ENCODE measurements at places on chromosomes 4 and X.

- no peak for DNase-seq
These were observed 82.6 kb upstream of the ANK2 start for GRCh38 chr4:112966701-112967488.

DNA sequence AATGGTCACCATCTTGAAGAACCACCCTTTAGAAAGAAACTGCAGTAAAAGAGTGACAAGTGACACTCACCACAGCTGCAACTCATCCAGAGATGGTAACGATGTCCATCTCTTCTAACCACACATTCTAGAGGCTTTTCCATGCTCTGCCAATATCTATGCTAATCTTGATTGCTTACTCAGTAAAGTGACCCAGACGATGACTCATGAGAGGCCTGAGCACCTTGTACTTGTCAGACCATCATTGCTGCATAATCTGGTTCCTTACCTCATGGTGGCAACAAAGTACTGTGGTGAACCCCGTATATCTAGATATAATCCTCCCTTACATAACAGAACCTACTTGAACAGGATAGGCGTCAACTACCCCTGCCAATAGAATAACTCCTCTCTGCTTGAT lies 75.6 kb downstream of the CCNG2 start:
- DNase-seq: no peak

DNA sequence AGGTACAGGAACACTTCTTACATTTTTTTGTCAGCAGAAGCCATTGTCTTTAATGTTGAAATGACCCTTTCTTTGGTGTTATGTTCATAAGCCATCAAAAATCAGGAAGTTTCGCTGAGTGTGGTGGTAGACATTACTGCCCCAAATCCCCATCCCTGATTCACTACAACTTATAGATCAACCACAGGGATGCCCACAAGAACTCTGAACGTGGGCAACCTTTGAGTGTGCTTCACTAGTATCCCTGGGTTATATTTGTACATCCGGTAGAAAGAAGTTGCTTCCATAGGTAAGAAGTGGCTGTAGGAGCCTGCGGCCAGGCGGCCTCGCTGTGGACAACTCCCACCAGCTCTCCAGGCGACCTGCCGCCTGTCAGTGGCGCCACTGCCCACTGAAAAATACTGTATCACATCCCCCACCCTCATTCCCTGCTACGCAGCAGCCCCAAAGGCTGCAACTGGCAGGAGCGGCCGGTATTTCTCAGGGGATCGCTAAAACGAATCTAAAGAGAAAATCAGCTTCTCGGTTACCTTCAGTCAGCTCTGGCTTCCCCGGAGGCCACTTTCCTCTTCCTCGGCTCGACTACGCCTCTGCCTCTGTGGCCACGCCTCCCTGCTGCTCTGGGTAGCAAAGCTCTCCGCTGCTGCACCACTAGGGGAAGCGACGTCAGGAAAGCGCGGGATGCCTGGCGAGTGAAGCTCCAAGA lies 13.9 kb upstream of the ETDC start:
- peak; percentile 19 for DNase-seq

DNA sequence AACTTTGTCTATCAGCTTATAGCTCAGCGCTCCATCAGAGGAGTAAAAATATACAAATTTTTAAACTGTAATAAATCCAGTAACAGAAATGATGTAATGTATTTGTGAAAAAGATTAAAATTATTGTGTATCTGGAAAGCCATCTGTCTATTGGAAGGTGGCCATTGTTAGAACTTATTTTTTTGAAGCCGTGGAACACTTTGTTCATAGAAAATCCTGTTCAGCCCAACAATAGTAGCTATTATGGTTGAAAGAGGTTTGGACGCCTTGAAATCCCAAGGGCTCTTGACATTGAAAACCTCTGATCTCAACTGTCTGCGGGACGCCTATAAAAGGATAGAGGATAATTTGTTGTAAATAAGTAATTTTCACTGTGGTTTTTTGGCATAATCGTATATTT lies 98.3 kb downstream of the RAPGEF2 start:
- no peak for DNase-seq

- DNase-seq: no peak
These were observed 6.7 kb upstream of the CITED1 start for GRCh38 chrX:72312311-72312940.

GRCh38 chrX:95218976-95219375 lies 1465.7 kb upstream of the DIAPH2 start:
- no peak for DNase-seq

DNA sequence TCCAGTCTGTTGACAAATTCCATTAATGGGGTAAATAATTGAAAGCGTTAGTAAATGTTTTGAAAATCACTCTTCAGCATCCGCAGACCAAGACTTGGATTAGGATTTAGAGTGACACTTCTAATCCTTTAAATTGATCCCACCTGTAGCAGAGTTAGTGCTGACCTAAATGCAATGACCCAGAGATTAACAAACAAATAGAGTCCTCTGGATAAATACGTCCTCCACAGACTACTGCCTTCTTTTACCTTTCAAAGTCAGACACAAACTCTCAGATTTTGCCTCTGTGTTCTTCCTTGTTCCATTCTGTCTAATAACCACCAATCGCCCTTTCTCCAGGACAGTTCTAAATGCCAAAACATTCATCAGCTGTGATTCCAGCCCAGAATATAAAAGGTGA lies at the start of gene GUCY2F:
Gene GUCY2F, minus strand, starts transcription at position 101 of the 400 bp plus-strand sequence. CDS start 6,150 bp downstream, outside the sequence.
- no peak for DNase-seq

- no peak for DNase-seq
These were observed 46.1 kb upstream of the GPR78 start for GRCh38 chr4:8534129-8534528.

GRCh38 chrX:80216086-80216485 lies 201.5 kb downstream of the TBX22 start:
- no peak for DNase-seq

GRCh38 chrX:50769389-50770063 lies 44.5 kb downstream of the SHROOM4 start:
- DNase-seq: no peak

- DNase-seq: no peak
These were observed 32.0 kb downstream of the ABCE1 start for GRCh38 chr4:145130130-145130529.

DNA sequence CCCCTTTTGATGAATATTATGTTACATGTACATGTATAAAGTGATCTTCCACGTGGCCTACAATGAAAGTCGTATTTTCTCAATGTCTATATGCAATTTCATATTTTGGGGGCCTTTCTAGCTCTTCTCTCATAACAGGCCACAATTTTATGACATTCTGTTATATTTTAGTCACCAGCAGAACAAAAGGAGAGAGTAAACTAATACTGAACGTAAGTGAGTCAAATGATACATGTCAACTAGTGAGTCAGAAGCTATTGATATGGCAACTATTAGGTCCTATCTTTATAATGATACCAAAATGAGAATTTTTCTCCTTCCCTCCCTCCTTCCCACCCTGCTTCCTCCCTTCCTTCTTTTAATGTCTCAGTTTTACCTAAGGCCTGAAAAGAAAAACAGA lies 14.4 kb downstream of the GC start:
- DNase-seq: no peak

GRCh38 chrX:42131856-42132255 lies 208.5 kb upstream of the CASK start:
- no peak for DNase-seq

Data from stimulated activated CD8-positive, alpha-beta memory T cell treated with anti-CD3 and anti-CD28 coated beads, Interleukin-15, amount 100 ng/mL, for 4 hours (primary cell).